Type B pancreatic cell (in vitro differentiated cells): ENCODE measurements at places on chromosomes 7 and 10. TPM values are rescaled to one million over a fixed set of nuclear protein-coding genes. Genes with fewer than 3 reads are reported as not detected.

UPK3BL2 gene
- total RNA-seq: 19.5 and 19.8 TPM in 2 replicates

- no peak for DNase-seq
Observed at GRCh38 chr7:24740871-24741270, 16.4 kb downstream of the GSDME start.

- no peak for DNase-seq
Observed at GRCh38 chr10:67965456-67965855, 81.0 kb downstream of the SIRT1 start.

- no peak for DNase-seq
Observed at GRCh38 chr7:9026121-9026520, 592.7 kb downstream of the NXPH1 start.

GRCh38 chr10:95400787-95401186 lies 110.0 kb upstream of the PDLIM1 start:
- DNase-seq: no peak

DNA sequence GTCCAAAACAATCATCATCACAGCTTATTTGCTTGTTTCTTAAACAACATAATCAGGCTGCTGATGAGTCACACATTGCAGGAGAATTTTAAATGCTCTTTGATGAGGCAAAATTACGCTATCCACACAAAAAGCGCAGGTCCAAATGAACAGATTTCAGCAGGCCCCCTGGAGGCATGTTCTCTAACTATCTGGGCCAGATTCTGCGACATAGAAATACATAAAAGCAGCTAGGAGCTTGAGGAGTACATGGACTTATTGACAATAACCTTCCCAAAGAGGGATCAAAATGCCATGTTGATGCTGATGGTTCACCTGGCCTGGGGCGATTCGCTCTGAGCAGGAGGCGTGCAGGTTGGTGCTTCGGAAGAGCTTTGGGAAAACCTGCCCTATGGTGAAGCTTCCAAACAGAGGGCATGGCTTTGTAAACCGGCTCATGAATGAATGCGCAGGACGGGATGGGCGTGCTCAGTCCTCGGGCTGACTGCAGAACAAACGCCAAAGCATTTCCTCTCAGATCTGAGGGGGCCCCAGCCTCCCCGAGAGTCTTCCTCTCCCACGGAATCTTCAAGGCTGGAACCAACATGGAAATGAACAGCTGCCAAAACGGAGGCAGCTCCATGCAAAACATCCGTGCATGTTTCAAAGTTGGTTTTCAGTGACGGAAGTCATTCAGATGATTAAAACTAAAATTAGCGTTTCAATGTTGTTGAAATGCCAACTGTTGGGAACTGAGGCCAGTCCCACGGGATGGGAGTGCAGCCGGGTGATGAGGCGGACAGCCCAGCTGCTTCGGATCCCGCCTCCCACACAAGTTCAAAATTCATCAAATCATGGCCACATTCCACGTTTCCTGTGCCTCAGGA lies 179.6 kb downstream of the TCERG1L start:
- DNase-seq: no peak

DNA sequence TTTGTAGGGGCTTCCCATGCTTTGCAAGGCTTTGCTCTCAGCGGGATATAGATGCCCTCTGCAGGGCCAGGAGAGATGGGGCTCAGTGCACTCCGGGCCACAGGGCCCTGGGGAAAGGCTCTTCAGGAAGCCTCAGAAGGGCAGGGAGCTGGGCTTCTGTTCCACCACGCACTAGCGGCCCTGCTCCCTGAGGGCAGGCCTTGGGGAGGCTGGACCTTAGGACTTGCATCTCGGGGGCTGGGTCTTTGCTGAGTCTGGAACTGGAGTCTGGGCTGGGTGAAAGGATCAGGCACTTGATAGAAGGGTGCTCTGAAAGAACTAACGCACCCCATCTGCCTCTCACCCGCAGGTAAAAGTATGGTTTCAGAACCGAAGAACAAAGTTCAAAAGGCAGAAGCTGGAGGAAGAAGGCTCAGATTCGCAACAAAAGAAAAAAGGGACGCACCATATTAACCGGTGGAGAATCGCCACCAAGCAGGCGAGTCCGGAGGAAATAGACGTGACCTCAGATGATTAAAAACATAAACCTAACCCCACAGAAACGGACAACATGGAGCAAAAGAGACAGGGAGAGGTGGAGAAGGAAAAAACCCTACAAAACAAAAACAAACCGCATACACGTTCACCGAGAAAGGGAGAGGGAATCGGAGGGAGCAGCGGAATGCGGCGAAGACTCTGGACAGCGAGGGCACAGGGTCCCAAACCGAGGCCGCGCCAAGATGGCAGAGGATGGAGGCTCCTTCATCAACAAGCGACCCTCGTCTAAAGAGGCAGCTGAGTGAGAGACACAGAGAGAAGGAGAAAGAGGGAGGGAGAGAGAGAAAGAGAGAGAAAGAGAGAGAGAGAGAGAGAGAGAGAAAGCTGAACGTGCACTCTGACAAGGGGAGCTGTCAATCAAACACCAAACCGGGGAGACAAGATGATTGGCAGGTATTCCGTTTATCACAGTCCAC lies 5.4 kb downstream of the EMX2 start:
- no peak for DNase-seq

PON1 gene
- total RNA-seq: 0.99 and 3.0 TPM in 2 replicates

CPA4 gene
- 7.4 and 17.4 TPM in 2 replicates for total RNA-seq
